ENCODE measurements at places on chromosomes 7 and 10.

GRCh38 chr7:71488308-71488707, 356.4 kb downstream of the GALNT17 start:
- DNase-seq = no peak

GRCh38 chr7:134605978-134606923, 40.4 kb upstream of the BPGM start:
- DNase-seq = peak; percentile 71

GRCh38 chr10:74502963-74503608, 323.3 kb upstream of the KAT6B start:
- peak; percentile 56 for DNase-seq

DNA sequence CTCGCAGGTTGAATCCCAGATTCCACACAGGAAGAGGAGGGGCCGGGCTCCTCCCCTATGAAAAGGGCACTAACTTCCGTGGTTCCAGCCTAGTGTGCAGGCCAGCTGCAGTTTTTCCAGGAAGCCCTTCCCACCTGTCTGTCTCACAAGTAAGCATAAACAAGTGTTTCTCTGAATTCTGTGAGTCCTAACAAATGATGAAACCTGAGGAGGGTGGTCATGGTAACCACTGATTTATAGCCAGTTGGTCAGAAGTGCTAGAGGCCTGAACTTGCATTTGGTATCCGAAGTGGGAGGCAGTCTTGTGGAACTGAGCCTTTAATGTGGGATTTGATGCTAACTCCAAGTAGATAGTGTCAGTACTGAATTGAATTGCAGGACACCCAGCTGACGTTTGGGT, 54.7 kb upstream of the STEAP4 start:
- DNase-seq = no peak

GRCh38 chr7:158291998-158292397, 295.6 kb downstream of the PTPRN2 start:
- DNase-seq = no peak

- no peak for DNase-seq
Observed at GRCh38 chr7:77575187-77575586, 38.1 kb downstream of the PTPN12 start.

GRCh38 chr7:101127460-101128039, 646 bp downstream of the SERPINE1 start:
- DNase-seq = no peak

DNA sequence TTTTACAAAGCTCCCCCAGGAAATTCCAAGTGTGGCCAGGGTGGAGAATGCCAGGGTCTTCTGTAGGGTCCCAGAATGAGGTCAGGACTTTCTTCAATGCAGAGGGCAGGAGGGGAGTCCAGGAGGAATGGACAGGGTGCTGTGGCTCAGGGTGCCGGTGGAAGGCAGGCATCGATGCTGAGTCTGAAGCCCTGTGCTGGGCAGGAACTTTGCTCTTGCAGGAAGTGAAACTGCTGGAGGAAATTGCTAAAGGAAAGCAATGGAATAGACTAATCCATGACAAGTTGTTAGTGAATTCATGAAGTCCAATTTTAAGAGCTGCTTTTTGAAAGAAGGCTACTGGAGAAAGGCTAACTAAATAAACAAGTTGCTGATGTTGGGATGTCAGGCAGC, 14.8 kb downstream of the PTPRE start:
- DNase-seq = no peak

DNA sequence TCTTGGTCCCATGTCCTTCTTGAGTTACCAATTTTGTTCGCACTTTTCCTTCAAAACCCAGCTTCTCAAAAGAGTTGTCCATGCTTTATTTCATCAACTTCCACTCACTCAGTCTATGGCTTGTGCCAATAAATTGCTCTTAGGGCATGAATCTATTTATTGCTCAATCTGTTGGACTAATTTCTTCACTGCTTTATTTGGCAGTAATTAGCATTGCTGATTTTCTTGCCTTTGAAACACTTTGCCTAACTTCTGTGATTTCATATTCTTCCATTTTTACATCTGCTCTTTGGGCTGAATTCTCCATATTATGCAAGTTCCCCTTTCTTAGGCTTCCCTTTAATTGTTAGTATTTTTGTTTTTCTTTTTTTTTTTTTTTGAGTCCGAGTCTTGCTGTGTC, 16.8 kb downstream of the DLD start:
- DNase-seq = no peak

GRCh38 chr7:23334482-23335056, 35.4 kb downstream of the MALSU1 start:
- DNase-seq = no peak

- no peak for DNase-seq
Observed at GRCh38 chr7:42180806-42181205, 56.2 kb downstream of the GLI3 start.

GRCh38 chr10:33211106-33211878, 123.2 kb downstream of the NRP1 start:
- DNase-seq = peak; percentile 33

DNA sequence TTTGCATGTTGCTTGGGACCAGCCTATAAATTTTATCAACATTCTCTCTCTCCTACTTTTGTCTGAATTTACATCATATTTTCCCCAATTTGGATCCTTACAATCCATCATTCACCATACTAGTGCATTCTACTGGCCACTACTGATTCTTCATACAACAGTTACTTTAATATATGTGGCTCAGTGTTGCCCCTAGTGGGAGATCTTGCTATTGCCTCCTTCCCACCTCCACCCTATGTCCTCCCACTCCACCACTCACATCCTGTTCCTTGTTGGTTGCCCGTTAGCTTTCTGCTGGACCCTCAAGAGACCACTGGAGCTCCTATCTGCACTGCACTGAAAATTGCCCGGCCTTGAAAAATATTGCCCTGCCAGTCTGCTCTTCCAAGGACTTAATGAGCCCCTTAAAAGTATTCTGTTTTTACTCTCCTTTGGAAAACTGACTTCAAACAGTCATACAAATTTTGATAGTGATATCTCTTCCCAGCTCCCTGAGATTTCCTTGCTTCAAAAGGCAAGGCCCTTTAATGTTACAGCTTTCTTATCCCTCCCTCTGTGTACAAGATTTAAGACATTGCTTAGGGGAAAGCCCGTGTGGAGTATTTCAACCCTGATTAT, 243.2 kb upstream of the TMEM229A start:
- DNase-seq = peak; percentile 33

DNA sequence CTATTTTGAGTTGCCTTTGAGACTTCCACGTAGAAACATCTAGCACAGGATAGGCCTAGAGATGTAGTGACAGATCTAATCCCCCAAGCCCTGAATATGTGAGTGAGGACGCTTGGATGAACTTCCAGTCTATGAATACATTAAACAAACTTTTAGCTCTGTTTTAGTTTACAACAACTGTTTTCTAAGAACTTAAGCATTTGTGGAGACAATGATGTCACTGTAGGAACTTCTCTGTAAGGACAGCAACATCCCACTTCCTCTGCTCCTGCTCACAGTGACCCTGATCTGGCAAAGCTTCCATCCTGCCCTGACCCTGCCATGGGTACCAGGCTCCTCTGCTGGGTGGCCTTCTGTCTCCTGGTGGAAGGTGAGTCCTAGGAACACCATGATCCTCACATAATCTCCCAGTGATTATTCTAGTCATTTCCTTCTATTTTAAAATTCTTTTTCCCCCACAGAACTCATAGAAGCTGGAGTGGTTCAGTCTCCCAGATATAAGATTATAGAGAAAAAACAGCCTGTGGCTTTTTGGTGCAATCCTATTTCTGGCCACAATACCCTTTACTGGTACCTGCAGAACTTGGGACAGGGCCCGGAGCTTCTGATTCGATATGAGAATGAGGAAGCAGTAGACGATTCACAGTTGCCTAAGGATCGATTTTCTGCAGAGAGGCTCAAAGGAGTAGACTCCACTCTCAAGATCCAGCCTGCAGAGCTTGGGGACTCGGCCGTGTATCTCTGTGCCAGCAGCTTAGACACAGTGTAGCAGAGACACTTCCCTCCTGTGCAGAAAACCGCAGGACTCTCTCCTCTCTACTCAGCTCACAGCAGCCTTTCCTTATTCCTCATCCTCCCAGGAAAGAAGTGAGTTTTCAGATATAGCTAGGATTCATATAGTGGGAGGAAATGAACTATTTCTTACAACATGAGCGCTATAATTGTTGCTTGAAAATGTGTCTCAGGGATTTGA, 194.4 kb upstream of the PRSS1 start:
- DNase-seq = no peak

DNA sequence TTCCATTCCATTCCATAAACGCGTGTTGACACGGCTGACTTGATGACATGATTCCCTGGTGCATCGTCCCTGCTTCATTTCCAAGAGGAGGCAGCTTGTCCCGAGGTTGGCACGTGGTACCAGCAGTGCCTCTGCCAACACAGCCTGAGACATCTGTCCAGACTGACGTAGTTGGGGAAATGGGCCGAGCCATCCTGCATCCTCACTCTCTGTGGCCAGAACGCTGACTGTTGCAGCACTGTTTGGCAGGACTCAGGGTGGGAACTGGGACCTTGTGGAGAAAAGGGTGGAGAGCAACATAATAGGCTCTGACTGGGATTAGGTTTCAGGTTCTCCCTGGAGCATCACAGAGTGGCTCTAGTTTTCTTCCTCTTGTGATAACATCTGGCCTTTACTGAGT, 118.6 kb upstream of the BTBD16 start:
- DNase-seq = no peak

DNA sequence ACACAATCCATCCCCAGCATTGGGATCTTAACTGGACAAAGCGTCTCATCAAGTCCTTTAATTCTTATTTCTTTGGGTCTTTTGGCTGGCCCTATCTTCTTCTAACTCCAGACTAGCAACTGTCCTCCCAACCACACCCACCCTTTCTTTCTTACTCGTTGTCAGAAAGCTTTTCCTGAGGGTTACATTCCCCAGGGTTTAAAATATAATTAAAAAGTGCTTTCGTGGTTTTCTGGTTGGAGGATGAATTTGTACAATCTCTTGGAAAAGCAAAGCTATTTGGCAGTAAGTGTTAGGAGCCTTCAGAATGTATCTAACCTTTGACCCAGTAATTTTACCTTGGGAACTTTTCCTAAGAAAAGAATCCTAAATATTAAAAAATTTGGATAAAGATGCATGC, 10.4 kb upstream of the ITGB8 start:
- no peak for DNase-seq
